Right atrium auricular region (tissue), 2 donors: ENCODE measurements at places on chromosomes 13 and 19. TPM values are rescaled to one million over a fixed set of nuclear protein-coding genes. Genes with fewer than 3 reads are reported as not detected.

- H3K4me3 ChIP-seq = no peak overlapping the region
- peak overlapping the region; percentile 61 for H3K27ac ChIP-seq
- peaks cover 28% of the 10 kb centered on the region for H3K36me3 ChIP-seq
- peaks cover 47% of the 10 kb centered on the region for H3K4me1 ChIP-seq
- peak; percentile 88 for DNase-seq
- H3K27me3 ChIP-seq = no peaks in the 10 kb centered on the region
These were observed 28.5 kb upstream of the NPAS1 start for GRCh38 chr19:46990991-46991676.

DNA sequence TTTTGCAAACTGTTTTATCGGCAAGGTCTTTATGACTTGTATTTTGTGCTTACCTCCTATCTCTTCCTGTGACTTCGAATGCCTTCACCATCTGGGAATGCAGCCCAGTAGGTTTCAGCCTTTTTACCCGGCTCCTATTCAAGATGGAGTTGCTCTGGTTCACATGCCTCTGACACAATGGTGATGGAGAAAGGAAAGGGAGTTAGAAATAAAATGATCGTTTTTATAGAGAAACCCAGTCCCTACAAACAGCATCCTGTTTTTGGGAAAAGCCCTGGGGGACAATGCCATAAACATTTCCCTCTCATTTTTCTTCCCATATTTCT, 27.5 kb upstream of the SLC46A3 start:
- no peaks in the 10 kb centered on the region for H3K27me3 ChIP-seq
- H3K36me3 ChIP-seq = no peaks in the 10 kb centered on the region
- no peak overlapping the region for H3K27ac ChIP-seq
- H3K4me3 ChIP-seq = no peak overlapping the region

The SYNGR4 gene
- not detected for total RNA-seq

GRCh38 chr19:11154683-11155047, 917 bp downstream of the SPC24 start:
- H3K4me1 ChIP-seq = peaks cover 69% of the 10 kb centered on the region
- no peak overlapping the region for H3K4me3 ChIP-seq
- H3K27ac ChIP-seq = no peak overlapping the region
- H3K36me3 ChIP-seq = no peaks in the 10 kb centered on the region
- DNase-seq = no peak
- no peaks in the 10 kb centered on the region for H3K27me3 ChIP-seq

- no peaks in the 10 kb centered on the region for H3K27me3 ChIP-seq
- no peak for DNase-seq
- peaks cover 8% of the 10 kb centered on the region for H3K4me1 ChIP-seq
- no peak overlapping the region for H3K4me3 ChIP-seq
- no peak overlapping the region for H3K27ac ChIP-seq
These were observed 11.1 kb downstream of the ZNF417 start for GRCh38 chr19:57905258-57905657.
